ENCODE measurements at places on chromosomes 7 and 10.

DNA sequence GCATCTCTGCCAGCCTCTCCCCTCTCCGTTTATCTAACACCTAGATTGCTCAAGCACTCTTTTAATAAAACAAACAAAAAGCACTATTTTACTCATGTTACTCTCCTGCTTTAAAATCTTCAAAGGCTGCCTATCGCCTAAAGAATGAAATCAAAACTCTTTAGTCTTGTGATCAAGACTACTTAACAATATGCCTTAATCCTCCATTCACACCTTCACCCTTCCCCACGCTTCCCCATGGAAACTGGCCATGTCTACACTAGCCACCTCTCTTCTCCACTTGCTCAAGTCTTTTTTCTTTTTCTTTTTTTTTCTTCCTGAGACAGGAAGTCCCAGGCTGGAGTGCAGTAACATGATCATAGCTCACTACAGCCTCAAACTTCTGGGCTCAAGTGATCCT lies 47.8 kb upstream of the TMEM213 start:
- no peak for DNase-seq

- DNase-seq = no peak
Observed at GRCh38 chr7:2212906-2213305, 19.8 kb downstream of the MAD1L1 start.

DNA sequence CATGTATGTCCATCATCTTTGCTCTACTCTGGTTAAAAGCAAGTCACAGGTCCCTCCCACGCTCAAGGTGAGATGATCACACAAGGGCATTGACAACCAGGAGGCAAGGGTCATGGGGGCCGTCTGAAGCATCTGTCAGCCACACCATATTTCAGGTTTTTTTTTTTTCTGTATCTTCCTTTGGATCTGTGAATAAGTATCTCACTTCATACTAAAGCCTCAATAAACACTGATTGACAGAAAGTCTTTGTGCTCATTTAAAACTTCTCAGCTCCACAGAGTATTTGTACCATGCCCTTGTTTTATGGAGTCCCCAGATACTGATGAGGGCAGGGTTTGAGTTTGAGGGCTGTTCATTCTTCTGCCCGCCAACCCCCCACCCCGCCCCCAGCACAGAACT lies 45.0 kb downstream of the AUTS2 start:
- no peak for DNase-seq

DNA sequence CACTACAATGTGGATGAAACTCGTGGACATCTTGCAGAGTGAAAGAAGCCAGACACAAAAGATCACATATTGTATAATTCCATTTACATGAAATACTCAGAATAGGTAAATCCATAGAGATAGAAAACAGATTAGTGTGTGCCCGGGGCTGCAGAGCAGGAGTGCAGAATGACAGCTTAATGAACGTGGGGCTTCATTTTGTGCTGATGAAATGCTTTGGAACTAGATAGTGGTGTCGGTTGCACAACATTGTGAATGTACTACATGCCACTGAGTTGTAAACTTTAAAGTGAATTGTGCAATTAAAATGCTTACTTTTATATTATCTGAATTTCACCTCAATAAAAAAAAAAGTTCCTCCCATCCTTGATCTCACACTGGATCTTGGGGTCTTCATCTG lies 31.8 kb upstream of the CARD11 start:
- DNase-seq = no peak

- no peak for DNase-seq
Observed at GRCh38 chr10:119525116-119525515, 17.4 kb downstream of the RGS10 start.

DNA sequence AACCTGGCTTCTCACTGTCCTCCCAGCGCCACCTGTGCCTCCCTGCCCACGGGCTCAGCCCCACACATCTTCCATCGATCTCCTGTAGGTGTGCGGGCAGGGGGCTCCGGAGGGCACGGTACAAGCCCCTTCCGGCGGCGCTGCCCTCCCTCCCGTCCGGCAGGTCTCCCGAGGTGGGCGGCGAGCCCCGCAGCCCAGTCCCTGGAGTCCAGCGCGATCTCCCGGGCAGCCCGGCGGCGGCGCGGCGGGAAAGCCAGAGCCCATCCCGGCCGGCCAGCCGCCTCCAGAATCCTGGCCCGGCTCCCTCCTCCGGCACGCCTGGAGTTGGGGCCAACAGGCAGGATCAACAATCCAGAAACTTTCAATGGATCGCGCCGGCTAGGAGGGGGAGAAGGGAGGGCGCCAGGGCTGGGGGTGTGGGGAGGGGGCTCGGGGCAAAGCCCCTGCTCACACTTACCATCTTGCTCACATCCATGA lies 100.1 kb downstream of the HIP1 start:
- no peak for DNase-seq

GRCh38 chr7:7682861-7683260 lies 35.5 kb downstream of the RPA3 start:
- no peak for DNase-seq

GRCh38 chr7:44767912-44768627 lies 19.4 kb downstream of the ZMIZ2 start:
- peak; percentile 3 for DNase-seq
